ENCODE measurements at places on chromosomes 11 and 22.

DNA sequence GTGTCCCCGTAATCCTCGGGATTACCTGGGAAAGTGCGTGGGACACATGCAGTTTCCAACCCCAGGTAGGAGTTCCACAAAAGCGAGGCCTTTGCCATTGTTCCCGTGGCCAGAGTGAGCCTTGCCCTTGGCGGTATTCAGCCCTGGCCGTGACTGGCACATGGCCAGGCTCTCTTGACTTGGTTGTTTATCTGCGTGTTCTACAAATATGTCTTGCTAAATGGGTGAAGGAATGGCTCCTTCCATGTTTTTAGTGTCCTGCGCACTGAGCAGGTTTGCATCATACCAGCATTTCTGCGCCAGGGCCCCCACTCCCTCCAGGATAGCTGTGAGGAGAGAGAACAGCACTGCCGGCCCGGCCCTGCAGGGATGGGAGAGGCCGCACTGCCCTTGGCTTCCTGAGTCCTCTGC, 20.0 kb downstream of the POLR3H start:
- DNase-seq = no peak

DNA sequence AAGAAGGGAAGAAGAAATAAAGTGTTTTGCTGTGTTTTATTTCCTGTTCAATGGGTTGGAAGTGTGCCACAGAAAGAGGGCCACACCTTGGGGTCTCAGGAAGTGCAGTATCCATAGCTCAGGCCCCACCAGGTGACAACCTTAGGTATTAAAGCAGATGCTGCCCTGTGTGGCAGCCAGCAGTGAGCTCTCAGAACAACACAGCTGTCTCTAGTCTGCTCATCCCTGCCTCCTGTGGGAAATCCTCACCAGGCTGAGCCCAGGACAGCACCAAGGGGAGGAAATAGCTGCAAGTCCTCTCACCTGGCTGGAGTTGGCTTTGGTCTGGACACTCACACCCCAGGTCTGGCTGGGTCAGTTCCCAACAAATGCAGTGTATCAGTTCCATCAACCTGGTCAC, 25.1 kb downstream of the ARL14EP start:
- no peak for DNase-seq

DNA sequence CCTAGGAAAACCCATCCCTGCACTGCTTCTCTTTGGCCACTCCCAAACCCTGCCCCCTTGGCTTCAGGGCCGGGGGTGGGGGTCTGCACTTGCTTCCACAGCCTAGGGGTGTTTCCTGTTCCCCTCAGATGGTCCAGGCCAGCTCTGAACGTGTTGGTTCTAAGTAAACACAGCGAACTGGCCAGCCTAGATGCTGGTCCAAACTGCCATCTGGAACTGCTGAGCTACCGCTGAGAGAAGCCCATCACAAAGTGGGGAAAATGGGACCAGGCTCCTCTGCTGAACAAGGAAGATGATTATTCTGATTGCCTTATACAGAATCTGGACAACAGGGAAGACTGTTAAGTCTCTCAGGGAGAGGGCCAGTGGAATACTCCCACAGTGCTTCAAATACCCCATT, 23.5 kb upstream of the YPEL1 start:
- no peak for DNase-seq

DNA sequence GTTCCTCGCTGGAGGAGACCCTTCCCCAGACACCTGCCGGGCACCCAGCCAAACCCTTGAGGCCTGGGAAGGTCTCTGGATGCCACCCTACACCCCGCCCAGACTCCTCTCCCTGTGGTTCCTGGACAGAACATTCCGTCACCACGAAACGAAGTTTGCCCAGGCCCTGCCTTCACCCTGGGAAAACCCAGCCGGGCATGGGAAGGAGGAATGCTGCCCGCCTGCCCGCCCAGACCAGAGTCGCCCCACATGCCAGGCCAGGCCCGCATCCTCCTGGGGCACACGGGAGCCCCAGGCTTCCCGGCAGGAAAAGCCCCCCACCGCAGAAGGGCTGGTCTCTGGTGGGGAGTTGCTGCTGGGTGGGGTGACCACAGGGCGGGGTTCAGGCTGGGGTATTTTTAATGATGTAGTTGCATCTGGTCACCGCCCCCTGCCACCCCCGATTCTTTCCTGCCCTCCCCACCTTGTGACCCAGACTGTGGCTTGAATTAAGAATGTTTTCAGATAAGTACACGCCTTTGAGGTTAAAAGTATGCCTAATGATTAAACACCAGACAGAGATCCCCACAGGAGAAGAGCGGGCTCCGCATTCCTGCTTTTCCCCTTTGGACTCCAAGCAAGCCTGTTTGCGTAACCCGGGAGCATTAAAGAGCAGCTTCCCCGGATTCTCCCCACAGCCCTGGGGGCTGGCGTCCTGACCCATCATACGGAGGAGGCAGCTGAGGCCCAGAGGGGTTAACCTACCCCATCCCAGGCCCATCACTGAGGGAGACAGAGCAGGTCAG, 44.6 kb upstream of the PPARA start:
- DNase-seq = no peak

GRCh38 chr11:118628432-118628831, 21.0 kb downstream of the PHLDB1 start:
- no peak for DNase-seq

DNA sequence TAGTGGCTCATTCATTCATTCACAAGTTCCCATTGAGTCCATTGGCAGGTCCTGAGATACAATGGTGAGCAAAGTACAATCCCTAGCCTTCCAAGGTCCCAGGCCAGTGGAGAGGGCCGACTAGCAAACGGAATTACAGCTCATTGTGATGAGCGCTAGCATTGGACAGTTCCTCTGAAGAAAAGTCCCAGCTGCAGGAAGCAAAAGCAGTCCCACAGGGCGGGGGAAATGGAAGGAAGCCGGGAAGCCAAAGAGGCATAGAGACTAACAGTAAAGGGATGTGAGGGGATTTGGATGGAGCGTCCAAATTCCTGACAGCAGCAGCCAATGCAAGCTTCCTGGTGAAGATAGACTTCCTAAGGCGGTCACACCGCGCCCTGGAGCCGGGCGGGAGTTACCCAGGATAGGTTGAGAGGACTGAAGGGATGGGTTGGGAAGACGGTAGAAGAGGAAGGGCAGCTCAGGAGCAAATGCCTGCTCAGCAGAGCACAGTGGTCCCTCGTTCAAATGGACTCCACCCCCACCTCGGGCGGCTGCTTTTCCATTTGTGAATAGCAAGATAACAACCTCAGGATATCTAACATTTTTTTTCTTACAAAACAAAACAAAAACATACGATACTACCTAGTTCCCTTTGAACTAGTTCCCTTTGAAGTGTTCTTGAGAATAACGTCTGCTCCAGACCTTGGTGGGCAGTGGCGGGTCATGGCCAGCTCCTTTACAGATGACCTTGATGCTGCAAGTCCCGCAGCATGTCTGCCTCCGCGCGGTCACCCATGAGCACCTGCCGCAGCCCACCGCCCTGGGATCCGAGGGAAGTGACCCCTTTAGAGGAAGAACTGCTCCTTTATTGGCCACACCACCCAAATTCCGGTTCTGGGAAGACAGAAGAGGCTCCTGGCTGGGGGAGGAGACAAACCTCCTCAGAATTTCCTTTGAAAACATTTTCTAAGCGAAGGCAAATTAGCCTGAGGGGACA, 132.9 kb downstream of the RASSF10 start:
- DNase-seq = no peak
